NCI-H1436 (cell line): ENCODE measurements at places on chromosomes 3 and 15.

GRCh38 chr3:184261854-184262763 is 756 bp upstream of the CAMK2N2 start:
- peak; percentile 76 for DNase-seq

GRCh38 chr15:45197512-45197911 is 9.7 kb upstream of the SHF start:
- no peak for DNase-seq

- no peak for DNase-seq
These were observed 145.4 kb downstream of the KLHL25 start for GRCh38 chr15:85649372-85649771.

DNA sequence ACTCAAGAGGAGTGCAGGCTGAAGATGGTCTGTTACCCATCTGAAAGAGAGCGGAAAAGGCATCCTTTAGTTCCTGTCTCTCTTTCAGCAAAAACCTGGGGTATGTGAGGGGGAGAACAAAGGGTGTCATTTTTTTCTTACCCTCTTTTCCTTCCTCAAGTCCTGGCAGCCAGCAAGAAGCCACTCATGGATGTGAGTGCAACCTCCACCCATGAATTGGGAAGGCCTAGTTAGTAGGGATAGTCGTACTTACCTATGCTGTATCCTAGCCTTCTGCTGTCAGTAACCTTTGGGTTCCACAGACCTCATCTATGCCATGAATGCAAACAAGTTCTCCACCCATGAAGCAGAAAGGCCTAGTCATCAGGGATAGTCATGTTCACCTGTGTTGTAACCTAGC is 472.8 kb downstream of the ZIC1 start:
- DNase-seq = no peak

DNA sequence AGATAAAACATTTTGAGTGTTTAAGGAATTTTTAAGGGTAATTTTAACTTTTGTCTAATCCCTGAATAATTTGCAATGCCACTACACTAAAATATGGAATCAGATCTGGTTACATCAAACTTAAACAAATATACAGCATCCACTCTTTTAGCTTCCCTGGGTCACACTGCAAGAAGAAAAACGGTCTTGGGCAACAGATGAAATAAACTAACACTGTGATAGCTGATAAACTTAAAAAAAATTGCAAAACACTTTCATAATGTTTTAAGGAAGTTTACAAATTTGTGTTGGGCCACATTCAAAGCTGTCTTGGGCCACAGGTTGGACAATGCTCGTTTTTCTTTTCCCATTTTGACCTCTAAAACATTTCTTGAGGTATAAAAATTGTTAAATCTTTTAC is 34.3 kb downstream of the CCDC66 start:
- no peak for DNase-seq

- DNase-seq = no peak
These were observed 50.2 kb downstream of the CHP1 start for GRCh38 chr15:41281236-41281635.

GRCh38 chr15:75639191-75639708 is 774 bp downstream of the IMP3 start:
- no peak for DNase-seq

DNA sequence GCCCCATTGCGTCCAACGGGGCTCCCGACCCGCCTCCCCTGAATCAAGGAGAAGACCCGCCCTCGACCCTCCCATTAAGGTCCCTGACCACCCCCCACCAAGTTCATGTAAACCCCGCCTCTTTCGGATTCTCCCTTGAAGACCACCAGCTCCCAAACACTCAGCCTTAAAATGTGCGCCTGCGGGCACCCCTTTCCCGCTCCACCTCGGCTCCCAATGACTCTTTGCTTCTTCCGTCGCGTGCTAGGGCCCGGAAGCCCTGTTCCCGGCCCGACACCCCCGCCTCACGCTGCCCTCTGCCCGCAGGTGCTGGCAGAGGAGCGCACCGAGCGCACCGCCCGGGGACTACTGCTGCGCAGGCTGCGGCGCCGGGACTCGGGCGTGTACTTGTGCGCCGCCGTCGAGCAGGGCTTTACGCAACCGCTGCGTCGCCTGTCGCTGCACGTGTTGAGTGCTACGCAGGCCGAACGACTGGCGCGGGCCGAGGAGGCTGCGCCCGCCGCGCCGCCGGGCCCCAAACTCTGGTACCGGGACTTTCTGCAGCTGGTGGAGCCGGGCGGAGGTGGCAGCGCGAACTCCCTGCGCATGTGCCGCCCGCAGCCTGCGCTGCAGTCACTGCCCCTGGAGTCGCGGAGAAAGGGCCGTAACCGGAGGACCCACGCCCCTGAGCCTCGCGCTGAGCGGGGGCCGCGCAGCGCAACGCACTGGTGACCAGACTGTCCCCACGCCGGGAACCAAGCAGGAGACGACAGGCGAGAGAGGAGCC is 2.7 kb upstream of the LSMEM2 start:
- no peak for DNase-seq

DNA sequence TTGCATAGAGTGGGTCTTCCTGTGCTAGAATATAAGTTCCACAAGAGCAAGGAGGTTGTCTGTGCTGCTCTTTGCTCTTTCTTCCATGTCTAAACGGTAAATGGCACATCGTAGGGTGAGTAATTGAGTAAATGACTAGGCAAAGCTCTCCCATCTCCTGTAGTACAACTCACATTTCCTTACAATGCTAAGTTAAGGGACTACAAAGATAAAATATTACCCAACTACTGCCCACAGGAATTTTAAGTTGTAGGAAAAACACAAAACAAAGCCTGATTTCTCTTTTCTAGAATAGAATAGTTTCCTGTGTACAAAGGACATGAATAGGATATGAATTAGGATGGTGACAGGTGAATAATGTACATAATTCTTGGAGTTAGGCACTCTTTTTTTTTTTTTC is 19.9 kb upstream of the LRIG1 start:
- no peak for DNase-seq

DNA sequence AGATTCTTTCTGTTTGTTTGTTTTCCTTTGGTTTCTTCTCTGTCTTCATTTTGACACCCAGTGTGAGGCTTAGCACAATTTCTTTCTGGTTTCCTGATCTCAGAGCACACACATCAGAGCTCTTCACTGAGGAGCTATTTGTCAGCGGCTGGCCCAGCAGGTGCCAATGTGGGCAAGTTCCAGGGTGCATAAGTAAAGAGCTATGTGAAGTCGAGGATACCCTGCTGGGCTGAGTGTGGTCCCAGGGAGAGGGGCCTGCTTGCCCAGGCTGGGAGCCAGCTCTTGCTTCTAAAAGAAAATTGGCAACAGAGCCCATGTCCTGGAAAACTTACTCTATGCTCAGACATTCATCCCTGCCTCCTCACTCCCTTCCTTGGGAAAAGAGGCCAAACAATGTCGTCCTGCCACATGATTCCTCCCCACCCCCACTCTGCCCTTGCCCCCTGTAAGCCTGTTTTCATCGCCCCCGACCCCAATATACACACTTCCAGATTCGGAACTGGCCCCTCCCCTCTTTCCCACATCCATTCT is 101.2 kb downstream of the ST8SIA2 start:
- DNase-seq = no peak

DNA sequence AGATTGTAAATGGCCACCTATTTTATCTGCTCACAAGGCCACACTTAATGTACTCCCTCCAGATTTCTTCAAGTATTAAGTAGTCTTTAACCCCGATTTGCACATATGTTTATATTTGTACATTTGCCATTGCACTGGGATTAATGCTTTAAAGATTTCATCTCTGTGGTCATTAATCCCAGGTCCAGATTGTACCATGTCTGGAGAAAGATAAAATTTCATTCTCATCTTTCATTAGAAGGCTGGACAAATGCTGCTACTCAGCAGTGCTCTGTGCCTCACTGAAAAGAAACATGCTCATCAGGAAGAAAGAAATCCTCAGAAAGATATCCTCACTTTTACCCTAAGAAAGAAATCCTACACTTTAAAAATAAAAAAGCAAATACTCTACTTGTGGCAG is 62.5 kb upstream of the LRRC3B start:
- DNase-seq = no peak

DNA sequence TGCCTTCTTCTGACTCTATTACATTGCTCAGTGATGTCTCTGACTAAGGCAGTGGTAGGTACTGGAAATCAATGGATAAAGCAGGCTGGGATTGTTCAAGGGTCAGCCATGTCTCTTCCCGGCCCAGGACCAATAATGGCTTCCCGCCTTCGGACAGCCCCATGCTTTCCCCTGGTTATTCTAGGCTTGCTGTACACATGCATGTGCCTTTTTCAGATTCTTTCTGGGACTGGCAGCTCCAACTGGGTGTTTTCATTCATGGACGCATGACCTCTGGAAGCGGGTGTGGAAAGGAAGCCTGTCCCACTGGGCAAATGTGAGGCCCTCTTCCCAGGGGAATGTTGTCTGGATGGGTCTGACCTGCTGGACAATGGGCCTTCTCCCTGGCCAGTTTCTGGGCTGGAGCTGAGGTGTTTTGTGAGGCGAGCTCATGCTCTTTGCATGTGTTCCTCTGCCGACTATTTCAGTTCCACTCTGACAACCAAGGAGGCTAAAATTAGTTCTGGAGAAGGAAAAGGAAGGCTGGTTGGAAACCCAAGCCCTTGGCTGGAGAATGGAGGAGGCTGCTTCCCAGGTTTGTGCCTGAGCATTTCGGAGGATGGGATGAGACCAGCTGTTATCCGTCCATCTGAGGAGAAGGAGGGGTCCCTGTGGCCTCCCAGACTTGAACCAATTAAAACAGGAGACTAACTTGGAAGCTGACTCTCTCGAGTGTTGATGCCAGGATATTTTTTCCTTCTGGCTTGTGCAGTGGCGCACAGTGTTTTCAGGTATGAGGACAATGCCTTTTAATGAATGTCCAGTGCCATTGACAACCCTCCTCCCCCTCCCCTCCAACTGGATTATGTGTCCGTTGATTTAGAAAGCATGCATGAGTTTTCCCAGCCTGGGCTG is 6.9 kb downstream of the ACVR2B start:
- DNase-seq = no peak

DNA sequence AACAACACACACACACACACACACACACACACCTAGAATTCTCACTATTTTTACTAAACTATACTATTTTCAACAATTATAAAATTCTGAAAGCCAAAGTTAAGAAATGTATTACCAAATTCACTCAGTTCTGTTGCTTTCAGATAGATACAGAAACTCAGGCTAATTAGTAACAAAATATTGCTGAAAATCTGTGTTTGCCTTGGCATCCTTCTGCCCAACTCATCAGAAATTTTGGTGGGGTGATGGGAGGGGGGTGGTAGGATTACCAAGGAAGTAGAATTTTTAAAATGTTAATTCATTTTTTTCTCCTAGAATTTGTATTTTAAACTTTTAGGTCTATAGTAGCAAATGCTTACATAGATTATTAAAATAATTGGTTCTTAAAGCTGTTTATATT is 2.7 kb upstream of the CPOX start:
- DNase-seq = no peak

DNA sequence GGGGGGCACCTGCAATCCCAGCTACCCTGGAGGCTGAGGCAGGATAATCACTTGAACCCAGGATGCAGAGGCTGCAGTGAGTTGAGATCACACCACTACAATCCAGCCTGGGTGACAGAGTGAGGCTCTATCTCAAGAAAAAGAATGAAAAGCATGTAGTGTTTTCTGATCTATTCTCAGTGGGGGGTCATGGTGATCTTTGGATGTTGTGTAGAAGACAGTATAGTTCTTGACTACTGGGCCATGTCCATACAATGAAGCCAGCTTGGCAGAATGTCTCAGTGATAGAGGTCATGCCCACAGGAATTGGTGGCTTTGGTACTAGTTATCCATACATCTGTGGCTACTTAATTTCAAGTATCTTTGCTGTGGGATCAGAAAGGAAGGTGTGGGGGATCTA is 26.8 kb upstream of the NANOGP8 start:
- DNase-seq = no peak

DNA sequence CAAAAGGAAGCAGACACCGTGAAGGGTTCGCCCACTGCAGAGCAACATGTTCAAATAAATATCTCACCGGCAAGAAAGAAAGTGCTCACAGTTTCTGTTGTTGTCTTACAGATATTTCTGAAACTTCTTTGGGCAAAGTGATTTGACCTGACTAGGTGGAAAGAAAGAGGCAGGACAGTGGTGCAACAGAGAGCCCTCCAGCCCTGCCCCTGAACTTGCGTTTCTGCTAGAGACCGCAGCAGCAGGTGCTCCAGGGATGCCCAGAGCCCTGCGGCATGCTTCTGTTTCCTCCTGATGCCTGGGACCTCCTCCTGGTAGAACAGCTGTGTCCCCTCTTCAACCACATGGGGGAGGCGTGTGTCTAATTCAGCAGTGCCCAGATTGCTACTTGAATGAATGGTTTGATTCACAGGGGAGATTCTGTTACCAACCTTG is 123.4 kb downstream of the ATP10A start:
- DNase-seq = no peak

- no peak for DNase-seq
These were observed 310.6 kb downstream of the NLGN1 start for GRCh38 chr3:173708191-173708590.

DNA sequence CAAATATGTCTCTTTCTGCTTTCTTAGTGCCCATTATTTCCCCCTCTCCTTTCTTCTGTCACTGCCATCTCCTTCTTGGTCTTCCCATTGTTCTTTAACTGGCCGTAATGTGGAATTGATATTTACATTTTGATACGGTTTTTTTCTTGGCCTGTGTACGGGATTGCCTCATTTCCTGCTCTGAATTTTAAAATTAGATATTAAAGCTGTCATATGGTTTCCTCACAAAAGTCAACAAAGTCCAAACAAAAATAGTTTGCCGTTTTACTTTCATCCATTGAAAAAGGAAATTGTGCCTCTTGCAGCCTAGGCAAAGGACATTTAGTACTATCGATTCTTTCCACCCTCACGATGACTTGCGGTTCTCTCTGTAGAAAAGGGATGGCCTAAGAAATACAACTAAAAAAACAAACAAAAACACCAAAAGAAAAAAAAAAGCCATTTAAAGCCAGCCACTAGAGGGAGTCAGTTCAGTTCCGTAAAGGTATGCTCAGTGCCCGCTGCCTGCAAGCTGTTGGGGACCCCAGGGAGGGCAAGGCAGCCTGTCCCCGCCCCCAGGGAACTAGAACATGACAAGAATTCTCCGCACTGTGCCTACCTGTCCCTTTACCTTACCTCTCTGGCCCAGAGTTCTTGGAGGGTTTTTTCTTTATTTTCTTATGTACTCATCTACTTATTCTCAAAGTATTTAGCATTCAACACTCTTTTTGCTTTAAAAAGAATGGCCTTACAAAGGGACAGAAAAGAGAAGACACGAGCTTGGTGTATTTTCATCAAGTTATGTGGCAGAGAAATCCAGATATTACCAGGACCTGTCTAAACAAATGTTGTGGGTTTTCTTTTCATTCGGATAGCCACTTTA is 30.0 kb upstream of the NR2E3 start:
- peak; percentile 49 for DNase-seq

GRCh38 chr15:42012241-42012640 is 8.6 kb downstream of the PLA2G4E start:
- DNase-seq = no peak

- no peak for DNase-seq
These were observed 162.8 kb upstream of the NSMCE3 start for GRCh38 chr15:29432191-29433049.

- no peak for DNase-seq
These were observed 26.7 kb downstream of the SLC2A2 start for GRCh38 chr3:170999737-171000242.

- DNase-seq = no peak
These were observed 79.5 kb upstream of the POMGNT2 start for GRCh38 chr3:43185274-43185982.
